ENCODE measurements at places on chromosomes 11 and 22.

GRCh38 chr11:10478066-10478465, 23.0 kb downstream of the AMPD3 start:
- DNase-seq: no peak

DNA sequence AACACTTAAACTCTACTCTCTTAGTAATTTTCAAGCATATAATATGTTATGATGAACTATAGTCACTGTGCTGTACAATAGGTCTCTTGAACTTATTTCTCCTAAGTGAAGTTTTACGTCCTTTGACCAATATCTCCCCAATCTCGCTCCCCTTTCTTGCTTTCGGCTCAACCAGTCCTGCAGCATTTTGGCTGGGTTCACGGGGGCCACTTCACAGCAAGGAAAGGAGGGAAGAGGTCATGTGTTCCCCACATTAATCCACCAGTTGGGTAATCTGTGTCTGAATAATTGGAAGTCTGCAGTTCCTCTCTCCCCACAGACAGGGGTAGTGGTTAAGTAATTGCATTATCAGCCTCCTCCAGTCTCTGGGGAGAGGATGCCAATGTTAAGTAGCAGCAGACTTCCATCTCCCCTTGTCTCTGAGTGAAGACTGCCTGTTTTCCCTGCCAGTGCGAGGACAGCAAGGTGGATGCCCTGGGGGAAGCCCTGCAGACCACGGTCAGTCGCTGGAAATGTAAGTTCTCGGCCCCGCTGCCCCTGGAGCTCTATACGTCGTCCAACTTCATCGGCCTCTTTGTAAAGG, 59.2 kb upstream of the CRTAM start:
- DNase-seq: no peak

GRCh38 chr11:120388261-120388660, 52.0 kb downstream of the ARHGEF12 start:
- no peak for DNase-seq

- no peak for DNase-seq
Measured at GRCh38 chr22:43643387-43643786, 168.7 kb downstream of the EFCAB6 start.

- no peak for DNase-seq
Measured at GRCh38 chr11:34431979-34432378, 6.8 kb upstream of the CAT start.

DNA sequence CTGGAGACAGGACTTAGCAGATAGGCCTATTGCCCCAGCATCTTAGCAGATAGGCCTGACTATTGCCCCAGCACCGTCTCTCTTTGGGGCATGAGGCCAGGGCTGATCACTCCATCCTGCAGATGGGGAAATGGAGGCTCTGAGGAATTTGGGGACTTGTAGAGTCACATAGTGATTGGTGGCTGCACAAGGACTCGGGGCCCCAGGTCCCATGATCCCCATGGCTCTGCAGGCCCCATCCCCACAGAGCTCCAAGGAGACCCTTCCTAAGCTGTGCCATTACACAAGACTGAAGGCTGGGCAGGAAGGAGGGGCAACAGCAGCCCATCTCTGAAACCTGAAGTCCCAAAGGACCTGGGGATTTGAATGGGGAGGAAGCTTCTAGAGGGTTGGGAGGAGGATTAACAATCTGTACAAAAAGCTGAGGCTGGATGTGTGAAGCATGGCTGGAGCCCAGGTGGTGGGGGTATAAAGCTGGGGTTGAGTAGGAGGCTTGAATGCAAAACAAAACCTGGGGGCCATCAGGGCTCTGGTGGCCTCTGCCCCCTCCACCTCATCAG, 1.6 kb downstream of the ARAP1 start:
- no peak for DNase-seq

All from EH (cell line).